ENCODE measurements at places on chromosomes 7 and 10.

DNA sequence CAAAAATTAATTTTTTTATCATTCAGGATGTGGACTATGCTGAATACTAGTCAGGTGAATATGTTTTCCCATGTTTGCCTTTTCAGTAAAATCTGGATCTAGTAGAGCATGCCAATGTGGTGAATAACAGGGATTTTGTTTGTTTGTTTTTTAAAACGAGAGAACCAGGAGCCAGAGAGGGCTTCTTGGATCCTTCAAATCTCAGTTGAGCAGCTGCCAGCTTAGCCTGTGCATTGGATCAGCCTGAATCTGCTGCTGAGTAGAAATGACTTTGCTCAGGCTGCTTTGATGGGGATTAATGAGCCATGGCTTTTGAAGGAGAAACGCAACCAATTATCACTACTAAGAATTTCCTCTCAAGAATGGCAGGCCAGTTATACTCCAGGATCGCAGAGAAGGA lies 493.8 kb downstream of the ARL4A start:
- DNase-seq = no peak

- no peak for DNase-seq
Measured at GRCh38 chr10:70940834-70941568, 52.6 kb upstream of the PCBD1 start.

DNA sequence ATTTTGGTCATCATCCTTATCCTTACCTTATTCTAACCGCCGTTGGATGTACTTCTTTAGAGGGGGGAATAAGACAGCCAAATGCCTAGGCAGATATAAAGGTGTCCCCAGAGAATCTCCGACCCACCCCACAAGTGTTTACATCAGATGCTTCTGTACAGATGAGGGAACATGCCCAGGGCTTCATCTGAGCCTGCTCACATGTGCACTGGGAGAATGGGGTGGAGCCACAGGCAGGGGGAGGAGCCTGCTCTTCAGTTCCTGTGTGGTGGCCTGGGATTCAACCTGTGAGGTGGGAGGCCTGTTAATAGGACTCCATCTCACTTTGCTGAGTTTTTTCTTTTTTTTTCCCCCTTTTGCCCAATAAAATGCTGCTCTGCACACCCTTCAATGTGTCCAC lies 27.6 kb upstream of the OPTN start:
- DNase-seq = no peak

GRCh38 chr10:104591441-104591840 lies 49.6 kb upstream of the SORCS3 start:
- no peak for DNase-seq

DNA sequence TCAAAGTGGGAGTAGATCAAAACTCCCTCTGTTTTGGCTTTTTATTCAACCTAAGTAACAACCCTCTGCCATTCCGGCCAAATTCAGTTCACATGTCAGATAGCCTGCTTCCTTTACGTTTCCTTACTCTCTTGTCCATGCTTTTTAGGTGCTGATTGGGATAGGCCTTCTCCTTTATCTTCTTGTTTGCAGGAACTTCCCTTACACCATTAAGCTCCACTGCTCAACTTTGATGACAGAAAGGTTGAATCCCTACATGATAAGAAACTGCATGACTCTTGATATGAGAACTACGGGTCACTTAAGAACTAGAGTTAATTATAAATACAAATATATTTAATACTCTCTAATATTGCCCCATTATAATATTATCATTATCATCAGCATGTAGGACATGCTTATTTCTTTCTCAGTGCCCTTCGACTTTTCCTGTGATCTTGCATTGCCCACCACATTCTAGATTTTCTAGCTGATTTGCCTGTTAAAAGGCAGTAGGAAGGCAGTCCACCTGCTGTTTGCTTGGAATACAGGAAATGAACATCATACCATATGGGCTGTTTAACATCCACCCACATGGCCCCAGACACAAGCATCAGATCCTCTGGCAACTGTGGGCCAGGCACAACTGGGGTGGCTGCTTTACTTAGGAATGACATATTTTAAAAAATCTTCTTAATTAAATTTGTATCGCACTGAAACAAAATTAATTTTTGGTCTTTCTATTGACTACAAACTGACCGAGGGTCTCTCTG lies 59.7 kb upstream of the CCDC6 start:
- no peak for DNase-seq

- DNase-seq = no peak
Measured at GRCh38 chr10:12533151-12533550, 183.8 kb downstream of the CAMK1D start.

- no peak for DNase-seq
Measured at GRCh38 chr10:95277201-95277570, 13.6 kb downstream of the PDLIM1 start.

DNA sequence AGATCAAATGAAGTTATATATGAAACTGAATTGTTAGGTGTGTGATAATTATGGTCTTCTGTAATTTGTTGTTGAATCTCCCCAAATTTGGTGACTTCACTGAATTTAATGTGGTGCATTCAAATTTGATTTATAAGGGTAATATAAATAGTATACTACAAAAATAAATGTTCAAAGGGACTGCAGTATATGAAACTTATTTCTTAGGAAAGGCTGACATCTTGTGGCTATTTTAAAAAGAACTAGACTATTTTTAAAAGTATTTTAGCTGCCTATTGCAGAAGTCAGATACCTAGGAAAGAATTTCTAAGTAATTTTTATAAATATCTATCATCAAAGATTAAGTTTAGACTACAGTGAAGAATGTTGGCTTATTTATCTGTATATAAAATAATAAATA lies 36.6 kb downstream of the ATRNL1 start:
- no peak for DNase-seq
